Eye (tissue), 1 donor: ENCODE measurements at places on chromosomes 7 and 10.
A peak's percentile ranks its signal among the peaks of the same experiment; 100 is the strongest.

DNA sequence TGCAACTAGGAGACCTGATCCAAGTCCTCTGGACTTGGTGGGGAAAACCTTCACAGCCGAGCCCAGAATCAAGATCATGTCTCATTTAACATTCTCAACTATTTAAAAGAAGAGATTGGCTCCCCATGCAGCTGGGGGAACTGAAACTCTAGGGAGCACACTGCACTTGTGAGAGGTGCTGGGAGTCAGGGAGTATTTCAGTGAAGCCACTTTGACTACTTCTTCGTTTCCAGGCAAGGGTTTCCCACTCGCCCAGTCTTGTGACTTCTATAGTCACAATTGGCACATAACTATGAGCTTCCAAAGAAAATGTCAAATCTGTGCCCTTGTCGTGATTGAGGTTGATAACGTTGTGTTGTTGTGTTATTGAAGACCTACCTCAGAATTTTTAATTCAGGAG is 62.9 kb downstream of the AKR1B1 start:
- no peak for DNase-seq

DNA sequence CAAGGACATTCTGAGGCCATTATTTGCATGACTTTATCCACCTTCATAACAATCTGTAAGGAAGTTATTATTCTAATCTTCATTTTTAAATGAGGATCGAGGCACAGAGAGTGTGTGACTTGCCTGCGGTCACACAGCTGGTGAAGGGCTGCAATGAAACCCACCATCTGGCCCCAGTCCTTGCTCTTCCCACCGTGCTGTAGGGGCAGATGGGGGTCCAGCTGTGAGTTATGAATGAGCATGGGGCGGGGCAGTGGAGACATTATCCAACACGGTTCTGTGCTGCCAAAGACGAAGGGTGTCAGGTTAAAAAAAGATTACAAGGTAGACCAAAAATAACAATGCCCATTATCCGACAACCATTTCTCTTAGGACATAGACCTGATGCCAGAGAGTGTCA is 417.5 kb upstream of the MGMT start:
- no peak for DNase-seq

DNA sequence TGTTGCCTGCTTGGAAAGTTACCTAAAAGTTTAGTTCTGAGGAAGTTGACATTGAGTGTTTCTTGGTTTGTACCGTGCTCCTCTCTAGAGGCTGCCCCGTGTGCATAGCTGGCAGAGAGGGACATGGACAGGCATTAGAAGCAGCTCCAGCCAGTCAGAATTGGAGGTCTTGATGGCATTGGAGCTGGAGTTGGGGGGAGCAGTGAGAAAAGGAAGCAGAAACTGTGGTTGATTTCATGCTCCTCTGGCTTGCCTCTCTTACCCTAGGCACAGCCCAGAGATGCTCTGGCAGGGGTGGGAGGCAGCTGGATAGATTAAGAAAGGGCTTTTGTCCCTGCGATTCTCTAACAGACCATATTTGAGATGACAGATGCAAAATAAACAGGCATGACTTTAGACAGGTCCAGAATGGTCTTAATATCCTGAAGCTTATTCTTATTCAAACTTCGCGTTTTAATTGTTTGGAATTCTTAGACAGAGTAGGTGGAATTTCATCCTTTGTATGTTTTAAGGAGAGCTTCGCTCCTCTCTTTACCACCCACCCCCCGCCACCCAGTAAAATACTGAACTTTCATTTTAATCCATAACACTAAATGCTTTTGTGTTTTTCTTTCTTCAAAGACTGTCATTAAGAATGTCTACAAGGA is 73.5 kb upstream of the GLCCI1 start:
- DNase-seq = peak; percentile 18

DNA sequence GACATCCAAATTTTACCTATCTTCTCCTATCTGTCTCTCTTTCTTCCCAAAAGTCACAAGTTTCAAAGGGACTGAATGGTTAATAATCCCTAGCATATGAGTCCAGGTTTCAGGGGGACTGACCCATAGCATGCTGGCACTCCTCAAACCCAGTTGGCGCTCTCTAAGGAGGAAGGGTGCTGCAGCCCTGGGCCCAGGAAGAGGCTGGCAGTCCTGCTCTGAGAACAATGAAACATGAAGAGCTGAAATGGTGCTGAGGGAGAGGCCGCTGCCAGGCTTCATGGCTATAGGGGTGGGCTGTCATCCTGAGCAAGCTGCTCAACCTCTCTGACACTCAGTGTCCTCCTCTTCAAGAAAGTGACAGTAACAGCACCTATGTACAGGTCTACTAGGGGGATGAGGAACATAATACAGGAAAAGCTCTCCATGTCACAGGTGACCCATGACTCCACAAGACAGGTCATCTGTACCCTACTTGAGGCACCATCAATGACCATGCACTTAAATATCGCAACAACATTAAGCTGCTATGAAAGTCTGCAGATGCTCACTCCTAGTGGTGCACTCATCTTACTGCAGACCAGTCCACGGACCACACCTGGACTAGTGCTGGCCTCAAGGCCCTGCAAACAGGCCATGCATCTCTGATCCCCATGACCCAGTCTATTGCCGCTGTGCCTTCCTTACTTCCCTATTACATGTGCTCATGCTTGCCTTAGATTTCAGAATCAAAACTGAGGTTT is 17.0 kb downstream of the COBL start:
- no peak for DNase-seq

DNA sequence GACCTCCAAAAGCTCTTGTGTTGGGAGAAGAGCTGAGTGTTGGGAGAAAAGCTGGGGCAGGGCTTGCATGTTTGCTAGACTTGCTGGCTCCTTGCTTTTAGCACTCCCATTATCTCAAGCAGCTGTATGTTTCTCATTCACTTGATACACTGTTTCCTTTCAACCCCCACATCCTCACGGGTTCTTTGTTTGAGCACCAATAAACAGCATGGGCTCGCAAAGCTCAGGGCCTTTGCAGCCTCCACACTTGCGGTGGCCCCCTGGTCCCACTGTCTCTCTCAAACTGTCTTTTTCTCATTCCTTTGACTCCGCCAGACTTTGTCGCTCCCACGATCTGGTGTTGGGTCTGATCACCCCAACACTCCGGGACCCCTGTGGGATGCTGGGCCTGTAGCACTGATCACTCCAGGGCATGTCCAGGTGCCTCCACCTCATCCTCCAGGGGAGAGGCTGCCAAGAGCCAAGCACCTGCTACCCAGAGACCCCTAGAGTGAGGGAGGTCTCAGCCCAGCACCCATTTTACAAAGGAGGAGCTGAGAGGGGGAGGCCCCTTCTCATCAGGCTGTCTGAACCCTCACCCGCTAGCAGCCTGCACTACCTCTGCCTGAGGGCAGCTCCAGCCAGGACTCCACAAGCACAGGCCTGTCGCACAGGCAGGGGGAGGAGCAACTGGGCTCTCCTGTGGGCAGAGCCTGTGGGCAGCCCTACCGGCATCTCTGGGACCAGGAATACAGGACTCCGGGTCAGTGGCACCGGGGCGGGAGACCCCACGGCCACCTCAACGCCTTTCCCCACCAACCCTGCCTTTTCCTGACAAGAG is 49.1 kb upstream of the MSMB start:
- peak; percentile 9 for DNase-seq
